AG08395 (cell line): ENCODE measurements at places on chromosomes 3 and 15.

GRCh38 chr3:143123353-143123984 is 3.9 kb downstream of the CHST2 start:
- no peak for DNase-seq

GRCh38 chr3:187269486-187269885 is 22.1 kb downstream of the MASP1 start:
- no peak for DNase-seq

DNA sequence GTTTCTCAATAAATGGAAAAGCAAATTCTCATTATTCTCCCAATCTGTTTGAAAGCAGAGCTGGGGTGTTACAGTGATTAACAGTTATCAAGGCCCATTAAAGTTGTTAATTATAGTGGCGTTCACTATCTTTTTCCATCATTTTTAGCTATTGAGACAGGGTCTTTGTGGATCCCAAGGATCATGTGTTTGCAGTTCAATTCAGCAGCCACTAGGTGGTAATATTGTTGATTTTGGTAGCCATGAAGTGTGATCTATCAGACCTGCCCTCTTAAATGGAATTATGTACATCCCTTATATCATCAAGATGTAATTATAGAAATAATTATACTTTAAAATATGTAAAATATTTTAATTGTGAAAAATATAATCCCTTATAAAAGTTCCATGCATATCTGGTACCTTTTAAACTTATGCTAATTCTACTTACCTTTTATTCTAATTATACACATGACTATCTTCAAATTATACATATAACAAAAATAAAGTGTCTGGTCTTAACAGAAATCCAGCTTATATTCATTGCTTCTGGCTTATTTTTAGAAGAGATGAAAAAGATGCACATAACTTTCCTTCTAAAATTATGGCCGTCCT is 126.4 kb downstream of the GREM1 start:
- DNase-seq, result no peak

- no peak for DNase-seq
These were observed 10.3 kb upstream of the MCF2L2 start for GRCh38 chr3:183438735-183439134.

DNA sequence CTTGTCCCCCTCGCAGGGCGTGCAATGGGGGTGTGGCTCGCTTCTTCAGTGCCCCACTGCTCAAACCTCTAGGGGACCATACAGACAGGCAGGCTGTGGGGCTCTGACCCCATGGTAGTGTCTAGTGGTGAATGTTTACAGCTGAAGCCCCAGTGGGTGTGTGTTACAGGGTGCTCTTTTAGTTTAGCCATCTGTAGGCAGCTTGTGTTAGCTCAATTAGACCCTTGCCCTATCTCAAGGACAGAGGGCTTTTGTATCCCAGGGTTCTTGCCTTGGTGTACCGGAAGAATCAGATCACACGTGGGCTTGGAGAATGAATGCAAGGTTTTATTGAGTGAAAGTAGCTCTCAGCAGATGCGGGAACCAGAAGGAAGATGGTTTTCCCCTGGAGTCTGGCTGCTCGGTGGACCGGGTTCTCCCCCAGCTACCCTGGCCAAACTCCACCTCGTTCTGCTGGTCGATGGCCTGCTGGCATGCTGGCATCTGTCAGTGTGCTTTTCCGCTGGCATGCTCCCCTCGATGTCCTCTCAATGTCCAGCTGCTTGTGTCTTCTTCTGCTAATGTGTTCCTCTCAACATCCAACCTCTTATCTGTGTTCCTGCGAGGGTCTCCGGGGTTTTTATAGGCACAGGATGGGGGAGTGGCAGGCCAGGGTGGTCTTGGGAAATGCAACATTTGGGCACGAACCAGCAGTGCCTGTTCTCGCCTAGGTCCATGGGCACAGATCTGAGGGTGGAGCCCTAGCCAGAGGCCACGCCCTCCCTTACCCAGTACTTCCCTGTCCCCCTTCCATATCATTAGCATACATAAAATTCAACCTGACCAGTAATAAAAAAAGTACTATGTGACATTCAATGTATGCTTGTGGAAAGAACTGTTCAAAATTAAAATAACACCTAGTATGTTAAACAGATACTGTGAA is 6.6 kb downstream of the SPCS1 start:
- no peak for DNase-seq

DNA sequence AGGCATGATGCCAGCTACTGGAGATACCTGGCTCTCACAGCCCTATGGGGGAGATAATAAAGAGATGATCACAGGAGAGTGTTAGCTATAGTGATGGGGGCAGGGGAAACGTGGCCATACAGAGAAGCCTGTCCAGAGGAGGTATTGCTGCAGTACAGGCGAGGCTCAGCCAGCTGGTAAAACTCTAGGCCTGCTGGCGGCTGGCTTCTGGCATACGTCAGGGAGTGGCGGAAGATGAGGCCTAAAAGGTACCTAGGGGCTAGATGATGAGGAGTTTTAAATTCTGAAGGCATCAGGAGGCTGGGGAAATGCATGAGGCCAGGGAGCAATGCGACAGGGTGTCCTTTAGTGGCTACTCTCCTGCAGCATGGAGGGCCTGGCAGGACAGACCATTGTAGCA is 110.7 kb downstream of the EEFSEC start:
- no peak for DNase-seq

DNA sequence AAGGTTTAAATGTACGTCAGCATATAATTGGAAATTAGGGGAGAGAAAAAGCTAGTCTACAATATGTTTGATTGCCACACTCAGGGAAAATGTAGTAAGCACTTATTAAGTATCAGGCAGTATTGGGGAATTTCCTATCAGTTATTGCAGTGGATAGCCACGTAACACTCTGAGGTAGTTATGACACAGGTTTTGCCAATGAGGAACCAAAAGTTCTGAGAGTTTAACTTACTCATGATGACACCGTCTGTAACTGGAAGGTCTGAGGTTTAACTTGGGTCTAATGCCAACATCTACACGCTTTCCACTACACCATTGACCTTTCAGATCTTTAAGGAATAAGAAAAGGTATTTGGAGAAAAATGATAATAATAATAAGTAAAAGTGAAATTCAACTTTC is 89.5 kb downstream of the ZMAT3 start:
- peak; percentile 2 for DNase-seq

- DNase-seq, result peak; percentile 3
These were observed 237.2 kb upstream of the DPH6 start for GRCh38 chr15:35783203-35783602.

DNA sequence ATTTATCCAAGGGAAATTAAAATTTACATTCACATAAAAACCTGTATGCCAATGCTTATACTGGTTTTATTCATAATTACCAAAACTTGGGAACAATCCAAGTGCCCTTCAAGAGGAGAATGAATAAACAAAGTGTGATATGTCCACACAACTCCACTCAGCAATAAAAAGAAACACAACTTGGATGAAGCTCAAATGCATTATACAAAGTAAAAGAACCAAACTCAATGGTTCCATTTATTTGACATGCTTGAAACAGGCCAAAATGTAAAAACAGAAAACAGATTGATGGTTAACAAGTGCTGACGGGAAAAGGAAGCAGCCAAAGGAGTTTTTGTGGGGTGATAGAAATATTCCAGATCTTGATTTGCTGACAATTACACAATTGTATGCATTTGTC is 23.5 kb downstream of the OCA2 start:
- no peak for DNase-seq

DNA sequence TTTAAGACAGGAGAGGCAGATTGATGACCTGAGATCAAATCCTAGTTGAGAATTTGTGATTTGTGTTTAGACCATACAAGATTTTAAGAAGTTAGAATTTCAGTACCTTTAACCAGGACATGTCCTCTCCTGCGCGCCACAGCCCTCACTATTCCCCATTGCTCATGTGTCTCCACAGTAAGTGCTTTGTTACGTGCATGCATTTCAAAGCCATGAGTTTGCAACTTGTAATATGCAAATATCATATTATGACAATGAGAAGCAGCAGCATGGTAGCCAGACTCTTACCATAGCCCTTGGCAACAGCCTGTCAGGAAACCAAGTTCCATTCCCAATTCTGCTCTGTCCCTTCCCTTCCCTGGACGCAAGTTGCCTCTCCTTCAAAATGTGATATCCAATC is 73.3 kb upstream of the ATP13A5 start:
- no peak for DNase-seq

- no peak for DNase-seq
These were observed 157.4 kb upstream of the LRTM1 start for GRCh38 chr3:55085231-55085630.

DNA sequence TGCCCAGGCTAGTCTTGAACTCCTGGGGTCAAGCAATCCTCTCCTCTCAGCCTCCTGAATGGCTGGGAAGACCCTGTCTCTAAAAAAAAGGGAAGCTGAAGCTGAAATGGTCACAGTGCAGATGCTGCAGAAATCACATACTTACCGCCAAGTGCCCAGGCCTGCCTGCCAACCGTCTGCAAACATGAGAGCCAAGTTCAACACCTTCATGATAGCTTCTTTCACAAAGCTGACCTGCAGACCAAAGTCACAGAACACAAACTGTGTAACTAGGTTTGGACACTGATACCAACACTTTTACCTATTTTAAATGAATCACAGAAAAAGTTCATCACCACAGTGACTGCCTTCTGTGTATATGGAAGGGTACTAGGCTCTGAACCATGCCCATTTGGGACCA is 22.8 kb upstream of the CYFIP1 start:
- no peak for DNase-seq

DNA sequence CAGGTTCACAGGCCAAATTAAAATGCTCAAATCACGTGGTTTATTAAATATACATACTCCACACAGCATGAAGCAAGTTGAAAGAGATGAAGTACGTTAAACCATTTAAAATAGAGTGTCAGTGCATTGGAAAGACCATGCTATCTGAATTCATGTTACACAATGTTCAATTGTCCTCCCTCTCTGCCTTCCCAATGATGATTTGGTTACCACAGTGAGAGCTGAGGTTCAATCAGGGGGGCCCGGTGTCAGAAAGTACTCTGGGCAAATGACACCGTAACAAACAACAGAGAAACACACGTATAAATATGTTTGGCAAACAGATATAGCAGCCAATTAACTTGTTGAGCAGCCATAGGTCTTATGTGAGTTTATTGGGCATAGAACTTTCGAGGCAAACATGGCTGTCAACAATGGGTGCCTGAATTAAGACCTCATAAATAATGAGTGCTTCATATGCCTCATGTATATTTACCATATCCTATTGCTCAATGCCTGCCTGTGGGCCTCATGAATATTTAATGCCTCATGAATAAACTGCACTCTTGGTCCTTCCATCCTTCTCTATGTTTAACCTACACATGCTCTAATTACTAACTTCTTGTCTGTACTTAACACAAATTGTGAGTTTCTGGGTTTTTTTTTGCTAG is 641.5 kb downstream of the PLOD2 start:
- no peak for DNase-seq

DNA sequence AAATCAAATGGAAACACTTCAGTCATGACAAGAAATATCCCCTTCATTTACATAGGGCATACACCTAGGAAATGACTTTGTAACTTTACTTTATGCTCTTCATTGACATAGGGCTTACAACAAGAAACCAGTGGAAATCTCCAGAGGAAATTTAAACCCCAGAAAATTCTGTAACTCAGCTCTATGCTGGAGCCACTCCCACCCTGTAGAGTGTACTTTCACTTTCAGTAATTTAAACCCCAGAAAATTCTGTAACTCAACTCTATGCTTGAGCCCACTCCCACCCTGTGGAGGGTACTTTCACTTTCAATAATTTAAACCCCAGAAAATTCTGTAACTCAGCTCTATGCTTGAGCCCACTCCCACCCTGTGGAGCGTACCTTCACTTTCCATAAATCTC is 987.1 kb upstream of the CADM2 start:
- DNase-seq, result no peak

- DNase-seq, result no peak
These were observed 67.2 kb upstream of the DLG1 start for GRCh38 chr3:197365586-197365985.

GRCh38 chr15:22735781-22736180 is 50.7 kb upstream of the NIPA1 start:
- no peak for DNase-seq

- DNase-seq, result no peak
These were observed 686.9 kb downstream of the GRM7 start for GRCh38 chr3:7547826-7548225.

- peak; percentile 75 for DNase-seq
These were observed 24.9 kb downstream of the PRR23E start for GRCh38 chr3:127217596-127218453.

DNA sequence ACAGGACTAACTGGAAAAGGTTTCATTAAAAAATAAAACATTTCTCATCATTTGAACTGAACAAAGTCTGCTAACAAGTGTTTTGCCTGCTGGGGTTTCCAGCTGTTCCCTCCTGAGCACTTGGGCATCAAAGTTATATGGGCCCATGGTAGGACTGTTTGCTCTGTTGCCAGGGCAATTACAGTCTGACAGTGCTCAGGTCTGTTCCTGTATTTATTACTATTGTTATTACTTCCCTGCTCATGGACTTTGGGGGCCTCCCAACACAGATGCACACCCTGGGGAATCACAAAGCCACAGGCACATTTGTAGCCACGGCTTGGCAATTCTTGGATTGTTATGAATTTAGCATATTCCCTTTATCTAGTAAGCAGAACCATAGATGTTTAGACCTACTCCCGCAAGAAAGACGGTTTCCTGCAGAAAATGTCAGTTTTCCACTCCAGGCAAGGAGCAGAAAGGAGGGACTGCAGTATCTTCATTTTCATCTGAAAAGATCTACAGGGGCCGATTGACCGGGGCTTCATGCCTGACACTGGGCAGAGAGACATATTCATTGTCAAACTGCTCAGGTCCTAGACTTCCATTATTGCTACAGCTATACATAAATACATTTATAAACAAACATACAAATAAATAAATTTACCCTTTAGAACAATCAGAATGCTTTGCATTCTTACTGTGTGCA is 580.2 kb downstream of the AGBL1 start:
- DNase-seq, result no peak

- DNase-seq, result no peak
These were observed 361.9 kb upstream of the CFAP20DC start for GRCh38 chr3:59411694-59412093.

DNA sequence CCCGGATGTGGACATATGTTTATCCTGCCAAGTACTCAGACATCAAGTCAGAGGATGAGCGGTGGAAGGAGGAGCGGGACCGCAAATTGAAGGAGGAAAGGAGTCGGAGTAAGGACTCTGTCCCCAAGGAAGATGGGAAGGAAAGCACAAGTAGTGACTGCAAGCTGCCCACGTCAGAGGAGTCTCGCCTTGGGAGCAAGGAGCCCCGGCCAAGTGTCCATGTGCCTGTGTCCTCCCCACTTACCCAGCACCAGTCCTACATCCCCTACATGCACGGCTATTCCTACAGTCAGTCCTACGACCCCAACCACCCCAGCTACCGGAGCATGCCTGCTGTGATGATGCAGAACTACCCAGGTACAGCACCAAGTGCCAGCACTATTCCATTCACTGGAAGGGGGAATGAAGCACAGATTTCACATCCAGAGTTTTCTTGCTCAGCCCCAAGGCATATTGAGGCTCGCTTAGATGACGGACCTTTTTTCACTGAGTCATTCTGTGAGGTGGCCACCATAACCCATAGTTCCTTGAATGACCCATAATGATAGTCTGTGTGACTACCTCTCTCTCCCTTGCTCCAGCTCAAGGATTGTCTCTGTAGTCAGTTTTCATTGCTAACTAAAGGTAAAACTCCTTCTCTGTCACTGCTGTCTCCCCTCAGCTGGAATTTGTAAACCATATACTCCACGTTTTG is 97.1 kb downstream of the RBPMS2 start:
- no peak for DNase-seq
